Body of pancreas (tissue), 4 donors: ENCODE measurements at places on chromosomes 1 and 21.
A peak's percentile ranks its signal among the peaks of the same experiment; 100 is the strongest.

GRCh38 chr1:87968197-87968955 lies 639.7 kb downstream of the LMO4 start:
- DNase-seq, result peak; percentile 28

DNA sequence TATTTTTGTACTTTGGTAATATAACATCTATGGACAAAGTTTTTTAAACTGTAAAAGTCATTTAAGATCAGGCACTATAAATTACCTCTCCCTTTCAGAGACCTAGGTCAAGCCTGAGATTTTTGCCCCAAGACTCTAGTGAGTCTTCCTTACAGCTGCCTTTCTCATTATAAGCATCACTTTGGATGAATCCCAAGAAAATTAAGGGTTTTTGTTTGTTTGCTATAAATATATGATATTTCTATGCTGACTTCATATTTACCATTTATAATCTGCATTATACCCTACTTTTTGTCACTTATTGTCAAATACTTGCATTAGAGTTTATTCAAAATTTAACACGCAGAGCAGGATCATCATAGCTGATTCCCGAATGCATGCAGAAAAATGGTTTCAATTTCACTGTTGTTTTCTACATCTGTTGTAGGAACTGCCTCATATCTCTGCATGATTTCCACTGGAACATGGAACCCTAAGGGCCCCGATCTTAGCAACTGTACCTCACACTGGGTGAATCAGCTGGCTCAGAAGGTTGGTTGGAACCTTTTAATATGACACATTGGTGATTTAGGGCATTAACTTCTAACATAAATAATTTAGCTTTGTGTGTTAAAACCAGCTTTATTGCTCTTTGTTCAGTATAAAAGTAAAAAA lies 150.0 kb downstream of the ADGRL2 start:
- no peak for DNase-seq

GRCh38 chr1:230537456-230537855 lies 104.8 kb upstream of the COG2 start:
- DNase-seq, result no peak

DNA sequence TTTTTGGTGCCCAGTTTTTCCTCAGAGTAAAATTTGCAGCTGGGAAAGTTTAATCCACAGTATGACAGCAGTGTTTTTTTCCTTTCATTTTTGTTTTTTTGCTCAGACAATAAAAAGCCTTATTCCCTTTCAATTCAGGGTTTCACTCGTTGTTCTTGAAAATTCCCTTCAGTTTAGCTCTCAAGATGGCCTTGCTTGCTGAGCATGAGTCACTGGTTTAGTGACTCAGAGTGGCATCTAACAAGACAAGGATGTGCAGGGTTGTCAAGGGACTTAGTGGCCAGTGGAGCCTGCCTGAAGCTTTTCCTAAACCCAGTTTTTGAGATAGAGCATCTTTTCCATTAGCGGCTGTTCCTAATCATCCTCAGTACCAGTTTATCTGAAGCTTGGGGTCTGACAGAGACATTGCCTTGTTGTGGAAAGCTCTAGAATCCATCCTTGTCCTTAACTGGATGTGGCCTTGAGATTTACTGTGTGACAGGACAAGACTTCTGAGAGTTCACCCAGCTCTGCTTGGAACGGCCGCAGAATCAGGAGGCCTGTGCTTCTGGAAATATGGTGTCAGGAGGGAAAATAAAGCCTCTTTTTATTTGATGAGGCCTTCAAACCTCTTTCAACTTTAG lies 48.4 kb upstream of the DNAJC6 start:
- no peak for DNase-seq

DNA sequence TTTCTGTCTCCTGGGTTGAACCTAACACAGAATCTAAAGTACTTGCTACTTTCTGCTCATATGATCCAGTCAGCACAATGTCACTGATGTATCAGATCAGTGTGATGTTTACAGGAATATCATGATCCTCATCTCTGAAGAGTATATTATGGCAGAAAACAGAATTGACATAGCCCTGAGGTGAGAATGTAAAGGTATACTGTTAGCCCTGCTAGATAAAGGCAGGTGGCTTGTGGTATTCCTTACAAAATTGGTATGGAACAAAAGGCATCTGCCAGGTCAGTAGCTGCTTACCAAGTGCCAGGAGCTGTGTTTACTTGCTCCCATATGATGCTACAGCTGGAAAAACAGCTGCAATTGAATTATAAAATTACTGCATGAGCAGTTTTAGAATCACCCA lies 30.5 kb downstream of the AADACL4 start:
- no peak for DNase-seq

DNA sequence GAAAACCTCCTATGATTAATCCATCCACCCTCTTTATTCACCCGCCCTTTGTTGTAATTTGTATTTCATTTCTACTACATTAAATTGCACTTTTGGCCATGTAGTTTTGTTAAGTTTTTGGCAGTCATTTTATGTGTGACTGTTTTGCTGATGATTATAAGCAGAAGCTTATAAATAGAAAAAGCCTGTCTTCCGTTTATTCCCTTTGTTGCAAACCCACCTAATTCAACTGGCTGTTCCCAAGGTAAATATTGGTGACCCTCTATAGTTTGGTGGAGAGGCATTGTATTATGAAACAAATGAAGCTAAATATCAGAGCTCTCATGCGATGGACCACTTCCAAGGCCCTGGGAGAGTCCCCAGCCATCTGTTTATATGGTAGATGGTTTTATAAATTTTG lies 36.7 kb upstream of the IGSF3 start:
- no peak for DNase-seq

GRCh38 chr1:43280692-43281091 lies 4.7 kb downstream of the C1orf210 start:
- DNase-seq, result no peak

DNA sequence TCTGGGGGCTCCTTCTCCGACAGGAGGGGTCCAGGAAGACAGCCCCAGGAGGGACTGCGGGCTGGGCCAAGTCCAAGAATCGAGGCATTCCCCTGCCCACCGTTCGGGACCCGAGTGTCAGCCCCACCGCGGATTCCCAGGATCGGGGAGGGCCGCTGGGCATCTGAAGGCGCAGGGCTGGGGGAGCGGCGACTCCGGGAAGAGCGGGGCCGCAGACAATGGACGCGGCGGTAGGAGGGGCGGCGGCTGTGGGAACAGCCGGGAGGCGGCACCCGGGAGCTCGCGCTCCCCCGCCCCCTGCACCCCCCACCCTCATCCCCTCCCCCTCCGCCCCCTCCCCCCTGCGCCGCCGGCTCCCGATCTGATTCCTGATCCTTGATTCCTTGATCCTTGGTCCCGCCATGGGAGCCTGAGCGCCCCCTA lies at the start of gene VANGL2:
Gene VANGL2, plus strand, starts transcription at position 342 of the 423 bp plus-strand sequence. CDS start 15,274 bp downstream, outside the sequence.
- DNase-seq, result peak; percentile 86

DNA sequence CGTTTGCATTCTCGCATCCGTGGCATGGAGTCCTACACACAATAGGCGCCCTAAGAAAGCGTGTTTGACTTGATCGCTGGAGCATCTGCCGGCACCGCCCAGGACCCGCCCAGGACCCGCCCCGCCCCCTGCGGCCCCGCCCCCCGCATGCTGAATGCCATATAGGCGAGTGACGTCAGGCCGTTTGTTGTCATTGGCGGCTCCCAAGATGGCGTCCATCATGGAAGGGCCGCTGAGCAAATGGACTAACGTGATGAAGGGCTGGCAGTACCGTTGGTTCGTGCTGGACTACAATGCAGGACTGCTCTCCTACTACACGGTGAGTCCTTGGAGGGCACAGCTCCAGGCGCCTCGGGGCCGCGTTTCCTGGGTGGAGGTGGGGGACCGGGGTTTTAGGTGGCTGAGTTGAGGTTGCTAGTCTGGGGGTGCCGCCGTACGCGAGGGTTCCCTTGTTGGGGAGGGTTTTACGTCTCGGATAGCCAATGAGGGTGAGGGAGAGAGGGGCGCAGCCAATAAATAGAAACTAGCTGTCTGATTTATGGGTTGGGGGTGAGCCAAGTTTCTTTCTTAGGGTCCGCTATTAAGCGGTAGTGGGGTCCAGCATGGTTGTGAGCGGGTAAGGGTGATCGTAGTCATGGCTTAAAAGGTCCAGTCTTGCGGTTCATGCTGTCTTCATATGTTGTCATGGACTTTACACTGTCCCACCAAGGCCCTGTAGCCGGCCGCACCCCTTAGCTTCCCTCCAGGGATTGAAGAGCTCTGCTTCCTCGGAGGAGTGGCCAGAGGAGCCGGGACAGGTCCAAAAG lies at the start of gene OSBPL9:
Gene OSBPL9, plus strand, starts transcription at position 190 of the 806 bp plus-strand sequence. Its CDS starts 19 bp downstream, at position 209.
- peak; percentile 89 for DNase-seq

DNA sequence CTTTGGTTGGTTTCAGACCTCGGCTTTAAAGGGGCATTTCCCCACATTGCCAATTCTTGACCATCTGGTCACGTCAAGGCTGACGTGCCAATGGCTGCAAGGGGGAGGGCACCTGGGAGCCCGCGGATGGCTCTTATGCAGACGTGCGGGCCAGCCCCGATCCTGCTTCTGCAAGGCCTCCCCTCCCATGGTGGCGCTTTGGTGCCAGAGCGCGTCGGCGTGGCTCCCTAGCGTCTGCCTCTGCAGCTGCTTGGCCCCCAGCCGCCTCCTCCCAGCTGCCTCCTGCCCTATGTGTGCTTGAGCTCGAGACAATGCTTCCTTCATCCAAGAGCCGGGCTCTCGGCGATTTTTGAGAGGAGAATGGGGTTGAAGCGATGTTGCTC lies 29.1 kb downstream of the SKI start:
- DNase-seq, result no peak

- DNase-seq, result no peak
These were observed 30.3 kb downstream of the TEX35 start for GRCh38 chr1:178543290-178543607.

- DNase-seq, result no peak
These were observed 57.4 kb downstream of the HMGB4 start for GRCh38 chr1:33921281-33921680.

- DNase-seq, result no peak
These were observed 1177.6 kb downstream of the PLA2G4A start for GRCh38 chr1:188006354-188006753.

- peak; percentile 18 for DNase-seq
These were observed 7.0 kb downstream of the TCHH start for GRCh38 chr1:152107984-152108881.

DNA sequence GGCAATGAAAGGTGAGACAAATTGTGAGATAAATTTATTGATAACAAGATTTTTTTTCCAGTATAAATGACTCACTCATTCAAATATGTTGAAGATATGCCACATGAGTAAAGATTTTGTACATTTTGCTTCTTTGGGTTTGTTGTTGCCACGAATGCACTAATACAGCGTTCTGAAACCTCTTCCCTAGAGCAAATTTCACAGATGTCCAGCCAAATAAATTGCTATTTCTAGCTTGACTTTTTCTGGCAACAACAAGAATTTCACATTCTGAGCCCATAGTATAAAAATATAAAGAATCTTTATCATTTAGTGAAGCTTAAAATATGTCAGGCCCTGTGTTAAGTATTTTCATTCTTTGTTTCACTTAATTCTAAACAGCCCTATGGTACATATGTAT lies 114.5 kb upstream of the COL24A1 start:
- DNase-seq, result no peak
